Activated CD8-positive, alpha-beta memory T cell treated with anti-CD3 and anti-CD28 coated beads for 1 hour (primary cell): ENCODE measurements at places on chromosomes 11 and 22.

DNA sequence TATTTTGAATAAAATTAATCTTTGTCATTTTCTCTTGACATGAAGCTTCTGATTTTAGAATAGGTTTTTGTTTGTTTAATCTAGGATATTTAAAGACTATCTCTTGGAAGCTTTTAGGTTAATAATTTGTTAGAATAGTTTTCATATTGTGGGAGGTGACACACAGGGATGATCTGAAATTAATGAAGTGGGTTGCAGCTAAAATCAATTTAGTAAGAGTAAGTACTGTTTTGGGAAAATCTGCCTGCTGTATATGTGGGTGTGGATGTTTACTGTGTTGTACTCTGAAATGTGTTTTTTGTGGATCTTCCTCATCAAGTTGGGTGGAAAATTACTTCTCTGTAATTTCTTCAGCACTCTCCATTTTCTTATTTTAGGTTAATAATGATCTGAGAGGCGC lies 67.3 kb downstream of the BID start:
- no peak for DNase-seq

GRCh38 chr11:46002189-46002588 lies 79.7 kb downstream of the LARGE2 start:
- DNase-seq, result no peak

GRCh38 chr11:57801183-57801485 lies 39.5 kb downstream of the CTNND1 start:
- no peak for DNase-seq

- DNase-seq, result no peak
Measured at GRCh38 chr11:36390963-36391471, 94.9 kb downstream of the PRR5L start.

DNA sequence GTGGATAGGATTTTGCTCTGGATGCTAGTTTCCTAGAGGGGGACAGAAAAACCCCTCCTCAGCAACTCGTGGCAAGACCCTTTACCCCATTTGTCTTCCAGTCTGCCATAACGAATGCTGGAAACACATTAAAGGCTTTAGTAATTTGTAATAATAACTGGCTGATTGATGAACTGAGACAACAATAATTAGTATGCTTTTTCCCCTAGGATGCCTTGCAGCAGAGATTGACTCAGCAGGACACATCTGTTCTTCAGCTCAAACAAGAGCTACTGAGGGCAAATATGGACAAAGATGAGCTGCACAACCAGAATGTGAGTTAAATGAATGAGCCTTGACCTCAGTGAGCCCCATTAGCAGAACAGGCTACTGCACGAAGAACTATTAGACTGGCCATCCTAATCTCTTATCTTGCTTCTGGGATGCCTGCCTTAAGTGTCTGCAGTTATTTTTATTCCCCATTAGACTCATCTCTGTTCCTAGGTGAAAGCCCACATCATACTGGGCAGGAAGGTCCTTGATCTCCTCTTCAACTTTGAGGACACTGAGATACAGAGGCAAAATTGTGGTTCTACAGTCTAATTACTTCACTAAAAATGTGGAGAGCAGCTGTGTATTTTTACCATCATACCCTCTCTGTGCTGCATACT lies 32.9 kb upstream of the DLAT start:
- DNase-seq, result no peak

DNA sequence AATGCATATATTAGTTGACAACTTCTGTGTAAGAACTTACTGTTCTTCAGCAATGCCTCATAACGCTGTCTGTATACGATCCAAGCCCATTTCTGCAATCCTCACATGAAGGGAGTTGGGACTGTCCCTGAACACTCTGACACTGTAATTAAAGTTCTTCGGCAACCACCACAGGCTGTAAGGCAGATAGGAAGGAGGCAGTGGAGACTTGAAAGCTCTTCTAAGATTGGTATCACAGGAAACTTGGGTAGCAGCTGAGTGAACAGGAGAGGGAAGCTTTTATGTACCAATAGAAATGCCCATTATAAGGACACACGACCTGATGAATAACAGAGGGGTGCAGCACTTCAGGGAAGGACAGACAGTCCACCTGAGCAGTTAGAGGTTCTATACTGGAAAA lies 12.0 kb upstream of the GAB2 start:
- DNase-seq, result no peak

GRCh38 chr22:46761539-46762237 lies 762 bp upstream of the TBC1D22A start:
- DNase-seq, result no peak

DNA sequence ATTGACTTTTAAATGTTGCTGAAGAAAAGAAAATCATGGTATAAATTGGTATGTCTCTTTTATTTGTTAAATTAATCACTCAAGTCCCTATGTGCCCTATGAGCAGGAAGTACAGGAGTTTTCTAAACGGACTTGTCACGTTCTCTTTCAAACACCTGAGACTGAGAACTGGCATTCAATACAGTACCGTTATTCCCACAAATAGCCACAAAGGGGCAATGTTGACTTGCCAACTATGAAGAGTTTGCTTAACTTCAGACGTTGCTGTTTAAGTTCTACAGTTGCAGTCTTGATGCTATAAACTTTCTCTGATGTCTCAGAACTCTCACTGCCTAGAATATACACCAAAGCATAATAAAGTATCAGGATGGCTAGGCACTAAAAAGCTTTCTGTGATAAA lies 7.6 kb downstream of the OR56A1 start:
- DNase-seq, result no peak

GRCh38 chr22:46038174-46038487 lies 61.2 kb upstream of the WNT7B start:
- DNase-seq, result no peak

GRCh38 chr11:13687271-13687670 lies 18.8 kb downstream of the FAR1 start:
- DNase-seq, result no peak

DNA sequence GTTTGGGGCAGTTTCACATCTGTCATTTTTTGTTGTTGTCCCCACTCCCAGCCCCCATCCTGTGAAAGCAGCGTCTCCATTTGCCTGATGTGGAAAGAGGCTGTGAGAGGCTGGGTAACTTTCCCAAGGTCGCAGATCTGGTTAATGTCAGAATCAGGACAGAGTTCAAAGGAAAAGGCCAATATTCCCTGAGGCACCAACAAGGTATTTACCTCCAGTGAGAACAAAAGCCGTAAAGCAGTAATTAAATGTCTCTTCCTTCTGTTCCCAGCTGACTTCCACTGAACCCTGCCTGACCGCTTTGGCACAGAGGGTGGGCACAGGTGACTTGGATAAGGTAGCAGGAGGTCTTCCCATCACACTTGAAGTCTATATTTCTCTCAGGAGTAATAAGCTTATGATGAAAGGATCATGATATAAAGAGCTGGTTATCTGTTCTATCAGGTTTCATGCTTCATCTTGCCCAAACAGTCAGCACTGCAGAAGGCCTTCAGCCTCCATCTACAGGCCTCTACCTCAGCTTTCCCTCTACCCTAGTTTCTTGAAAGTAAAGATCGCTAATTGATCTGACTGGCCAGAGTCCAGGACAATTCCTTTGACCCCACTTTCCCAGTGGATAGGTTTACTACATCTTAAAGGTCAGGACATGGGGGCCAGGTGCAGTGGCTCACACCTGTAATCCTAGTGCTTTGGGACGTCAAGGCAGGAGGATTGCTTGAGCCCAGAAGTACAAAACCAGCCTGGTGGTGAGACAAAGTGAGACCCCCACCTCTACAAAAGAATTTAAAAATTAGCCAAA lies 9.4 kb downstream of the C11orf91 start:
- DNase-seq, result no peak

DNA sequence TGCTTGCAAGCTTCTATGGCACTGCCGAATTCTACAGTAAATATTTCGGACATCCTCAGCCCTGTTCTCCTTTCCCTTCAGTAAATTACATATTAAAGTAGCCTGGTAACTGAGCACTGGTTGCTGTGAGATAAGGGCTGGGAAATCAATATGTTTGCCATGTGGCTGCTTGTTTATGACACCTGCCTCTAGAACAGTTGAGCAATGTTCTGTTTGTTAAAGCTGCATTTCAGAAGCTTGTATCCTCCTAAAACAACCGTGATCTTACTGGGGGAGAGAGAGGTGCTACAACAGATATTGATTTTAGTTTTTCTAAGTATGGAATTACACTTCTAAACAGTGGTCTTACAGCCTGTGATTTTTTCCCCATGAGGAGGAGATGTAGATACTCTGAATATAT lies 39.4 kb downstream of the ZBTB16 start:
- DNase-seq, result no peak

DNA sequence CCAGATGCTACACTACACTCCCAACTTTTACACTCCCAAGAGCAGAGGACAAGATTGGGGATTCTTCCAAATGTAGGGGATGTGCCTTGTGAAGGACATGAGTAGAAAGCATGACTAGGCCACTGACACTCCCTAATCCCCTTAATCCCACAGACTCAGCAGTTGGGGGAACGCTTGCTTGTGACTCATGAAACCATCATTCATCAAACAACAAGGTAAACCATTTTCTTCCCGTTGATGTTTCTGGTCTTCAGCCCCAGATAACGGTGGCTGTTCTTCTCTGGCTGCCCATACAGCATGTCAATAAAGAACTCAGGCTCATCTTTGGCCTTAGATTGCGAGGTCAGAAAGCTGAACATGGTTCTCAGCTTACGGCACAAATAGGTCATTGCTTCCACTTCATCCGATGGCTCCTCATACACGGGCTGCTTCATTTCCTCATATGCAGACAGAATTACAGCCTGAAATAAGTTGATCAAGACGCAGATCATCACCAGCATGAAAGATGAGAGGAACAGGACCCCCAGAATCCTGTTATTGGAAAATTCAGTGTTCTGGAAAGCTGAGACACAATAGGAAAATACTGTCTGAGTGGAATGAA lies 6.4 kb upstream of the CDPF1 start:
- DNase-seq, result no peak

DNA sequence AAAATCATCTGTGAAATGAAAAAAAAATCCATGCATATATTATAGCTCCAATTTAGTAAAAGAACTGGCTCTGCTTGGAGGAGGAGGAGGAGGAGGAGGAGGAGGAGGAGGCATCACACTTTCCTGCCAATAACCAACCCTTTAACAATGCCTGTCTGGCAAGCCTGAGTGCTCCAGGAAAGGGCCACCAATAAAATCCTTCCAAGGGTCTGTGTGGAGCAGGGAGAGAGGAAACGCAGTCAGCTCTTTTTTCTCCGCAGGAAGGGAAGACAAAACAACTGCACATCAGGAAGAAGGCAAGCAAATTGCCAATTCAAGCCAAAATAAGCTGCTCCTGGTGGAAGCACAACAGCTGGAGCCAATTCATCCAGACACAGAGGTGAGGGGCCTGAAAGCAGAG lies 139.0 kb downstream of the KCNC1 start:
- no peak for DNase-seq

- DNase-seq, result no peak
Measured at GRCh38 chr11:110338684-110339083, 42.3 kb upstream of the RDX start.

GRCh38 chr11:116501728-116502127 lies 271.1 kb downstream of the BUD13 start:
- no peak for DNase-seq

DNA sequence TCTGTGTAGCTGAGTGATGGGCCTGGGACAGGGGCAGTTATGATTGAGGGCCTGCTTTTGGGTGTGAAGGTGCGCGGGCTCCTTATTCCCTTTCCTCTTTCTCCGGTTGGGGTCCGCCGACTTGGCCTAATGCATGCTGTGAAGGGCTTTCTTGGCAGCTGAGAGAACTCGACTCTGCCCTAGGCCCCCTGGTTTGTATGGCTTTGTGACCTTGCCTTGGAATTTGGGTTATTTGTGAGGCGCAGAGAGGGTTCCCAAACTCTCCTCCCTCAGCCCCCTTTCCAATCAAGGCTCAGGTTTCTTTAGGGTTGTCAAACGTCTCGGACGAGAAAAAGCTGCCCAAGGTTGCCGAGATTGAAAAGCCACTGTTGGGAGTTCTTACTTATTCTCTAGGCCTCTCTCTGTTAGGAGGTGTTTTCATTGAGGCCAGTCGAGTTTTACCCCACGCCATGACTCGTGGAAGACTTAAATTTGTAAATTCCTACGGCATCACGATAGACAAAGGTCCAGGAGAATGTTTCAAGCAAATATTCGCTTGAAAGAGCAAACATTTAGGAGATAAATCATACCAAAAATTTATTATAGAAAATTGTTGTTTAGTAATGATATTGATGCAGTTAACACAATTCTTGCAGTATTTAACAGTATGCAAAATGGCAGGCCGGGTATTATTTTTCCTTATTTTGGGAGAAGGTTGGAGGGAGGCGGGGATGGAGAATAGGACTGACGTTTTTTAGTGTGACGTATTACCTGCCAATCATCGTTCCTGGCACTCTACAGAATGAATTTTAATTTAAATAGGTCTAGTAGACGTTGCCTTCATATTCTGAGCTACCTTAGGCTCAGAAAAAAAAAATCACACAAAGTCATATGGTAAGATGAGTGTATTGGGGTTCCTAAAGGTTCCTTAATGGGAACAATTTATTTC lies 689 bp downstream of the PDHX start:
- DNase-seq, result no peak

GRCh38 chr22:38467904-38468442 lies at the start of gene KDELR3:
Gene KDELR3 (plus strand): TSS chr22:38468096. CDS start chr22:38468234, 138 bp downstream.
- DNase-seq, result no peak

DNA sequence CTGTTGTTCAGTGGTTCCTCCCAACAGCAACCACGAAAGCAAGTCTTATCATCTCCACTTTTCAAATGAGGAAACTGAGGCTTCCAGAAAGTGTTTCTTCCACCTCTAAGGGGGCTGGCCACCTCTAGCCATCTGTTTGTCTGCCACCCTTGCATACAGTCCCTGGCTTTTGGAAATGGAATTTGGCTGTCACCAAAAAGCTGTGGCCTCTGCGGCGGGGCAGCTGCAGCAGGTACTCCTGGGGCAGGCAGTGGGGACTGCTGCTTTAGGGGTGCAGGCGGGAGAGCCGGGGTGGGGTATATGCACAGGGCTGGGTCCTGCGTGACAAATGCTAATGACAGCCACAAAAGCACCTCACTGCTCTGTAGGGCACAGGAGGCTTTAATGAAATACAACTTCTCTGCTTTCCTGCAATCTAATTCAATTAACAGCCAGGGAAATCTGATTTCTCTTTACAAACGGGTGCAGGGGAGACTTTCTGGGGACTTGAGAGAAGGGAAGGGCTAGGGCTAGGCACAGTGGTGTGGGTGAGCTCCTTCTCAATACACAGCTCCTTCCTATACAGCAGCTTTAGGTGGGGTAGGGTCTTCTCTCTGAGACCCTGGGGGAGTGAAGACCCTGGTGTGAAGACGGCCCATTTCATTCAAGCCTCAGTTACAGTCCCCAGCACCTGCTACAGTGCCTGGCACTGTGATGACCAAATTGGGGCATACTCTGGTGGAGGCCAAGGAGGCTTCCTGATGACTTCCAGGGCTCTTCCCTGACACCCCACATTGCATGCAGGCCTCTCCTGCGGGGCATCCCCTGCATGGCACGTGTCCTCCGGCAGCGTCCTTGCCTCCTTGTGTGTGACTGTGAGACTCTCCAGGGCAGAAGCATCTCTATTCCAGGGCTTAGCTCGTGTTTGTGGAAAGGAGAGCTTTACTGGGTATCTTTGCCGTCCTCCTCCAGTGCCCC lies 161.6 kb downstream of the CEP164 start:
- DNase-seq, result no peak

DNA sequence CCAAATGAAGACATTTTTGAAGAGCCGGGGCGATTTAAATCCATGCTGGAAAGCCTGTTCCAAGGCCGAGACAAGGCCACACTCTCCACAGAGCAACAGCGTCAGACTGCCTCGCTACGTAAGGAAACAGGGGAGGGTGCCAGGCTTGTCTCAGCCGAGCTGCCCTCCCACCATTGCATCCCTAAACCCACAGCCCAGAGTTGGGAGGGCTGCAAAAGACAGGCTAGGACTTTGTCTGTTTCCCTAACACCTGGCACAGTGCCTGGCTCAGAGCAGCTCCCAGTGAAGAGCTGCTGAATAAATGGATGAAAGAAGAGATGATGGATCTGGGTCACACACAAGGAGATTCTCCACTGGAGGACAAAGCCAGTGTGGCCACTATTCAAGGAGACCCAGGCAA lies 51.3 kb upstream of the SCUBE2 start:
- no peak for DNase-seq
